Amniotic epithelial cell (primary cell): ENCODE measurements at places on chromosomes 3 and 15.

GRCh38 chr3:45437383-45437782, 49.0 kb downstream of the LARS2 start:
- no peak for DNase-seq

DNA sequence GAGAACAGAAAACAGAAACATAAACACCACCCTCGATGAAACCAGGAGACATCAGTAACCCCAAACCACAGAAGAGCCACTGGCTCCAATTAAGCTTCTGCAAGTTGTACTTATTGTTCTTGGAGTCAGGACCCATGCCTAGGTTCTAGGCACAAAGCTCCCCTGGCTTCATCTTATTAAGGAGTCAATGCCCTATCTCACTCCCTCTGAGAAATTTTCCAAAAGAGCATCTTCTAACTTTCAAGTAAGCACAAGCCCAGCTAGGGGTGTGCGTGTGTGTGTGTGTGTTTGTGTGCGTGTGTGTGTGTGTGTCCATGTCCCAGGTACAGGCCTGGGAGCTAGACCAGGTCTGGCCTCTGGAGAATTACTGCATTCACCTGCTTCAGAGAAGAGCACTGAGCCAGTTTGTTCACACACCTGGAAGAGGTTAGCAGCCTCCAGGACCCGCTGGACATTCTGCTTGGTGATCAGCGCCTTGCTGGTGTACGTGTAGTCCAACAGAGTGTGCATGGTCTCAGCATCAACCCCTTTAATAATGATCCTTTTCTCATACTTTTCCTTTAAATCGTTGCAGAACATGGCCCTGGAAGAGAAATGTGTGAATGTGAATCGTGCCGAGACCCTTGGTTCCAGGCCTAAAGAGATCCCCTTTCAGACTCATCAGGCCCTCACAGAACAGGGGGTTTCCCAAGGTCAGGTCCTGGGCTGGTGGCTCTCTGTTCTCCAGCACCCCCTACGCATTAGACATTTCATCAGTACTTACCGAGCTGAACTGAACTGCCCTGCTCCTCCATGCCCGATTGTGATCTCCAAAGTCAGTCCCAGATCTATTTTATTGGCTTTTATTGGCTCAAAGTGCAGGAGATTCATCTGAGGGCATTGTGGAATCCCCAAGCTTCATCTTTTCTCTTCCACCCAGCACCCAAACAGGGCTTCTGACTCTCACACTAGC, 27.8 kb downstream of the KLHL6 start:
- no peak for DNase-seq

- DNase-seq: no peak
These were observed 162.2 kb upstream of the ST8SIA2 start for GRCh38 chr15:92231461-92231860.

- DNase-seq: no peak
These were observed 383.4 kb upstream of the GBE1 start for GRCh38 chr3:82144811-82145210.

- no peak for DNase-seq
These were observed 80.7 kb upstream of the PCSK6 start for GRCh38 chr15:101570241-101570640.

- DNase-seq: peak; percentile 54
These were observed at the start of gene C2CD4A for GRCh38 chr15:62066663-62067447. Gene C2CD4A, plus strand, starts transcription at chr15:62066977. Its CDS starts 637 bp downstream, at chr15:62067614.

- peak; percentile 44 for DNase-seq
These were observed 40.5 kb downstream of the DPPA2 start for GRCh38 chr3:109275702-109276293.
